ACHN (cell line): ENCODE measurements at places on chromosomes 6 and 20.

GRCh38 chr6:152206072-152206818 is 398.8 kb downstream of the ESR1 start:
- peak; percentile 19 for DNase-seq

- DNase-seq: no peak
Measured at GRCh38 chr6:92770540-92770939, 648.8 kb downstream of the EPHA7 start.

GRCh38 chr20:57335392-57335791 is 5.8 kb downstream of the SPO11 start:
- DNase-seq: peak; percentile 5

DNA sequence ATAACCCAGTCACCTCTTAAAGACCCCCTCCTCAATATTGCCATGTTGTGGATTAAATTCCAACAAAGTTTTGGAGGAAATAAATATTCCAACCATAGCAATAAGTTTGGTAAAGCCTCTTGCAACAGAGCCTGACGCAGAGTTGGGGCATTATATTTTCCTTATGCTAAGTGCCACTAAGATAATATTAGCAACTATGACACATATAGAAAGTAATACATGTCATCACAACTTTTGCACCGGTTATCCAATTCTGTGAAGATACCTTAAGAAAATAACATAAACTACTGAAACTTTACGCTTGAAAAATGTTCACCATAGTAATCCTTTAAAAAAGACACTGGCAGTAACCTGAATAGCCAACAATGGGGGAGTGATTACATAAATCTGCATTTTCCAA is 52.2 kb upstream of the TRERF1 start:
- DNase-seq: no peak

- DNase-seq: no peak
Measured at GRCh38 chr6:27870291-27870870, 41.8 kb downstream of the OR2B2 start.

DNA sequence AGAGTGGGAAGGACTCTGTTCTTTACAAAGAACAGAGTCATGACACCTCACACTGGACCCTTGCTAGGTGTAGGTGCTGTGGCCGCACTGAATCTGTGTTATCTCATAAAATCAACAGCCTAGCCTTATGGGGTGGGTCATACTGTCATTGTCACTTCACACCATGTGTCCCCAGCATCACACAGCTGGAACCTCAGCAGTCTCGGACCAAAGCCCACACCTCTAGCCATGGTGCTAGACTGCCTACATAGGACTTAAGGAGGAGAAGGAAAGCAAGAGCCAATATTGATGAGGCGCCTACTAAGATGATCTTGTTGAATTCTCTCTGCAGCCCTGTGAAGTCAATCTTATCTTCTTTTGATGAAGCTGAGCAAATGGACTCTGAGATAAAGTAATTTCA is 31.0 kb downstream of the UNC5CL start:
- no peak for DNase-seq

- no peak for DNase-seq
Measured at GRCh38 chr6:159030168-159030567, 14.6 kb downstream of the TAGAP start.

- no peak for DNase-seq
Measured at GRCh38 chr6:112155886-112156285, 68.5 kb downstream of the FAM229B start.

DNA sequence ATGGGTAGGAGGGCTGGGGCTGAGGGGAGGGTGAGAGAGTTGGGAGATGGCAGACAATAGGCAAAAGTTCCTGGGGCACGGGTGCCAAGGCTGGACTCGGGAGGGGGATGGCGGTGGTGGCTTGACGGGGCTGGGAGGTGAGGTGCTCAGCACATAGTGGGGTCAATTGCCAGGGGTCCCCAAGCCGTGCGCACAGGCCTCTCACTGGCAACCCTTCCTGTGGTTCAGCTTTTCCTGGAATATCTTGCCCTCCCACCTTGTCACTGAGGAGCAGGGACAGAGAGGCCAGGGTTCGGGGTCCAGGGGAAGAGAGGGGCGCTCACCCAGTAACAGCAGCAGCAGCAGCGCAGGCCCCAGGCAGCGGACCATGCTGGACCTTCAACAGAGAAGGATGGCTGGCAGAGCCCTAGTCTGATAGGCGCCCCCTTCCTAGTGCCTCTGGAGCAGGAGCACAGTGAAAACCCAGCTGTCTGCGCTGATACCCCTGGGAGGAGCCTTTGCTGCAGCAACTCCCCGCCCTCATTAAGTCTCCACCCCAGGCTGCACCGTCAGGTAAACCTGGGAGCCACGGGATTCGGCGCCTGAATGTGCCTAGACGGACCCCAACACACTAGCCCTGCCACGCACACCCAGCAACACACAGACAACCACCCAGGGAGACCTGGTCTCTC is at the start of gene GFRA4:
Gene GFRA4 (minus strand): TSS at position 369 of the 671 bp plus-strand sequence. CDS start 0 bp downstream, at position 369.
- DNase-seq: no peak

GRCh38 chr20:20926222-20926905 is 179.8 kb downstream of the LINC00237 start:
- DNase-seq: no peak

DNA sequence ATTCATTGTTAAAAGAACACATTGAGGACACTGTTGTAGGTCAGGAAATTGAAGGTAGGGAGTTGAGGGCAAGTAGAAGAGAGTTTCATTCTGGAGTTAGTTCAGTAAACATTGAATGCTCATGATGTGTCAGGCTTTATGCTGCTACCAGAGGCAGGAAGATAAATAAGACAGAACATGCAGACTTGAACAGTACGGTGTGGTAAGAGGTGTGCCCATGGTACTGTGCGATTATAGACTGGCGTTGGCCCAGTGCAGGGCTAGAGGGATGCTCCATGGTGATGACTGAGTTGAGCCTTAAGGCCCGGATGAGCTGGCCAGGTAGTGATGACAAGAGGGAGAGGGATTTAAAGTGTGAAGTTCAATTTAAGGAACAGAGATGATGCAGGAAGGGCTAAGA is 50.8 kb downstream of the CARMIL1 start:
- no peak for DNase-seq

DNA sequence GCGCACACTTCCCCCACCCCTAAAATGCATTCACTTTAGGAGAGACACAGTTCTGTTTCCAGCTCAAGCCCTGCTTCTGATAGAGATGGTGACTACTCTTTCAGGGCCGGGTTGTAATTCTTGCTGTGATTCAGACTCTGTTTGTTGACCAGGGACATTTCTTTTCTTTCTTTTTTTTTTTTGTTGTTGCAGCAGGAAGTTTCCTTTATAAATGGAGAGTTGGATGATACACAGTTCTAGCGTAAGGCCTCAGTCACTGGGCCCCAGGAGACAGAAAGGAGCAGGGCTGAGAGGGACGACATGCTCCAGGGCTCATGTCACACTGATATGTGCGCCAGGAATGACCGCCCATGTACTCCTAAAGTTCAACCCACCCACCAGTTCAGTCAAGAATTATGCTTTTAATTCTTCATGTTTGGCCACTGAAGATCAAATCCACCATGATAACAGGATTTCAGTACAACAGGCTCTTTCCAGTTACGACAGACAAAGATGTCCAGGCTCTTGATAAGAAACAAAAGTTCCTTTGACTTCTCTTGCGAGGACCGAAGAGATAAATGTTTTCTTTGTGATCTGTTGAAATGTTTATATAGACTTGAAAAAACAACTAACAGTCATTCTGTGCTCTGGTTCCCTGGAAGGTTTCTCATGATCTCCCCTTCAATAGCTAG is 142.5 kb downstream of the CD164 start:
- no peak for DNase-seq

GRCh38 chr20:59242714-59243626 is 57.4 kb upstream of the EDN3 start:
- DNase-seq: no peak

- no peak for DNase-seq
Measured at GRCh38 chr6:169166896-169167580, 86.6 kb downstream of the THBS2 start.

DNA sequence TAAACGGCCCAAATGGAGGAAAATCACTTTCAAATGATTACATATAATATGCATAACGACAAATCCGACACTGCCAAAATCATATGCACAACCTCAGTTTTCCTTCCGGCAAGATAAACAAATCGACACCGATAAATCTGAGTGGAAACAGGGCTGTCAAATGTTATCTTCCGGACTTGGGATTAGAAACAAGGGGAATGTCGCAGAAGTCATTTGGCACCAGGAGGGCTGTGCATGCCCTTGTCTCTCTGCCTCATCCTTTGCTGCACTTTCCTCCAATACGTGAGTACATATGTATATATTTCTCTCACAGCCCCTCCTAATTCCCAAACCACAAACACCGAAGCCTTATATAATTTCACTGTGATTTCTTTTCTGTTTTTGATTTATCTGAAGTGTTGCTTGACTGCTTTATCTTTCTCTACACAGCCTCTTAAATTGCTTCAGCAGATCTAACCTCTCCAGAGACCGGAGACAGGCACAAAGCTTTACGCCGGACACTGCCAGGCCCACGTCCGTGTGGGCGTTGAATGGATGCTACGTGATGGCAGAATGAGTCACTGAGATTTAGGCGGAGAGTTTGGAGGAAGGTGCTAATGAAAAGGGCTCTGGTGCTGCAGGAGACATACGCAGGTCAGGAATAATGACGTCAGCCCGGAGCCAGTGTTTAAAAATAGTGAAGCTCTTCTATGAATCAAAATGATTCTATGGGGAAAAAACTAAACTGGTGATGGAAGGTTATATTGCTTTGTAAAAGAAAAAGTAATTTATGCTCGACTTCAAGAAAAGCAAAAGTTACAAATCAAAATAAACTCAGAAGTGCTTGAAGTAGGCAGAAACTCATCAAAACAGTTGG is 21.0 kb upstream of the PRELID3B start:
- DNase-seq: no peak

GRCh38 chr20:38228436-38228835 is 32.1 kb downstream of the KIAA1755 start:
- no peak for DNase-seq

DNA sequence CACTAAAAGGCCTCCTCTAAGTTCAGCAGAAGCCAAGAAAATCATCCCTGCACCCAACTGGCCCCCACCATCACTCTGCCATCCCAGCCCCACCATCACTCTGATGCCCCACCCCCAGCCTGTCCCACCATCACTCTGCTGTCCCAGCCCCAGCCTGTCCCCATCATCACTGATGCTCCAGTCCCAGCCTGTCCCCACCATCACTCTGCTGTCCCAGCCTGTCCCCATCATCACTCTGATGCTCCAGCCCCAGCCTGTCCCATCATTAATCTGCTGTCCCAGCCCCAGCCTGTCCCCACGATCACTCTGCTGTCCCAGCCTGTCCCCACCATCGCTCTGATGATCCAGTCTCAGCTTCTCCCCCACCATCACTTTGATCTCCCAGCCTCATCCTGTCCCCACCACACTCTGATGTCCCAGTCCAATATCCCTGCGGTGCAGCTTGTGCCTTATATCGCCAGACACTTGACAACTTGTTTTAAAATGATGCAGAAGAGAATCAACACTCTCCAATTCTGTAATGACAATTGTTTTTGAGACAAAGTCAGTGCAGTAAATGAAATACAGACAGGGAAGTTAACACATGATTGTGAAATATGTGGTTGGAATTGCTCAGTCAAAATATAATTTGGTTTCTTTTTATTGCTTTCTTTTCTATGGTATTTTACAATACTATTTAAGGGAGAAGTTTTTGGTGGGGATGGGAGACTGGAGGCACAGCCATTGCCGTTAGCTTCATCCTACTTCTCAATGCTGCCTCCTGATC is 100.8 kb downstream of the TNFAIP3 start:
- no peak for DNase-seq

- no peak for DNase-seq
Measured at GRCh38 chr20:59125836-59126235, 37.8 kb upstream of the ZNF831 start.

DNA sequence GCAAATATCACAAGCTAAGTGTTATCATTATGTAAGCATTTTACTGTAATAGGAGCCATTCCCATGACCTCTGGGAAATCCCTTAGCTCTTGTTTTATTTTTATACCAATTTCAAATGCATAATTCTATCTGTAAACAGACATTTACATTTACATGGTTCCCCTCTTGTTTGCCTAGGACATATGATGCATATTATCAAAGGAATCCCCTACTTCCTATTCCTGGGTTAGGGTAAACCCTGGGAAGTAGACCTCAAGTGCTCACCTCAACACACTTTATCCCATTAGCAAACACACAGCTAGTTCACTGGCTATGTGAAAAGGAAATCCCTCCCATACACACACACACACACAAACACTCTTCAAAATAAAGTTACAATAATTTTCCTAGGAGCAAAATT is 27.1 kb downstream of the PDE10A start:
- no peak for DNase-seq

DNA sequence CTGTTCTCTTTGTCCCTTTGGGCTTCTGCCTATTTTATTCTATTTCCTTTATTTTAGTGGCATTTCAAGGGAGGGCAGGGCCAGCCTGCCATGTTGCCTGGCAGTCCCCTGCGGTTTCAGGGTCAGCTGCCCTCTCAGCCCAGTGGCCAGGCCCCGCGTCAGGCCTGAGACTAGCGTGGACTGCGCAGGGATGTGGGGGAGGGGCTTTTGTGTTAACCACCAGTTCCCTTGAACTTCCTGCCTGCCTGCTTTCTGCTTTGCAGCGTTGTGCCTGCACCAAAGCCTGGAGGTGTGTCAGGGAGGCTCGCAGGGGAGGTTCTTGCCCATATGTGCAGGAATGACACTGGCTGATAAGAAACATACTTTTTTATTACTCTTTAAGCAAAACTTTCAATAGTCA is 157.6 kb downstream of the SLC35B3 start:
- DNase-seq: no peak

DNA sequence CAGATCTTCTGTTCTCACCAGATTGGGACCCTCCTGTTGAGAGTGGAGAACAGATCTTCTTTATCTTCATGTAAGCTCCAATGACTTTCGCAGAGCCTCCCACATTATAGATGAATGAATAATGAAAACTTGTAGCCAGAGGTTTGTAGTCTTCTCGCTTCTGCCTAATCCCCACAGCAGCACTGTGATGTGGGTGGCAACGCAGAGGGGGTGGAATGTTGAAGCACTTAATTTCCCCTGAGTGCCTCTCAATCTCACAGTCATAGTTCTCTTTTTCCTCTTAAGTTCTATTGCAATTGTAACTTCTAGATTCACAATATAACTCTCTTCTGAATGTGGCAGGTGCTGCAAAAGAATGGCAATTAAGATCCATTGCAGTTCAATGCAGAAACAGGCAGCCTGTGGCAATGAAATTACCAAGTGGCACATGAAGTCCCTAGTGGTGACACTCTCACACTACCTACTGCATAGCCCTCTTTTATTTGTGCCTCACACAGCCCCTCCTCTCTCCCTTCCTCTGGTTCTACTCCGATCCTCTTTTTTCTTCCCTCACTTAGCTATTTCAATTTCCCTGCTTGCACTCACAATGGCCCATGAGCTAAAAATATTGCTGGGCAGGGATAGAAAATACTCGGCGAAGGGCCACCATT is 281.9 kb downstream of the UBE3D start:
- DNase-seq: peak; percentile 5

DNA sequence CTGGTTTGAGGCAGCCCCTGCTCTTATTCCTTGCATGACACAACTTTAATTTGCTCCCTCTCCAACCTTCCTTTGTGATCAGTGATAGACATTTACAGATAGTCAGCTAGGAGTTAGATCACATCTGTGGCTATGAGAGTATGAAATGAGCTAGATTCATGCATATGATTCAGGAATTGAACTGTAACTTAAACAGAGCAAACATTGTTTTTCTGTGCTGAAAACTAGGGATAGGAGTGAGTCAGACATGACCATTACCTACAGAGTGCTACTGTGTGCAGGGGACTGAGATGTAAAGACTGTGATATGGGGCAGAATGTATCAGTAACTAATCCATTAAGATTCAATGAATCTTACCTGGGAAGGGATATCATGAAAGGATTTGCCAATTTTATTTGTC is 279.4 kb upstream of the SPTLC3 start:
- no peak for DNase-seq
